OCI-M1 (cell line): ENCODE measurements at places on chromosomes 1 and 21.

DNA sequence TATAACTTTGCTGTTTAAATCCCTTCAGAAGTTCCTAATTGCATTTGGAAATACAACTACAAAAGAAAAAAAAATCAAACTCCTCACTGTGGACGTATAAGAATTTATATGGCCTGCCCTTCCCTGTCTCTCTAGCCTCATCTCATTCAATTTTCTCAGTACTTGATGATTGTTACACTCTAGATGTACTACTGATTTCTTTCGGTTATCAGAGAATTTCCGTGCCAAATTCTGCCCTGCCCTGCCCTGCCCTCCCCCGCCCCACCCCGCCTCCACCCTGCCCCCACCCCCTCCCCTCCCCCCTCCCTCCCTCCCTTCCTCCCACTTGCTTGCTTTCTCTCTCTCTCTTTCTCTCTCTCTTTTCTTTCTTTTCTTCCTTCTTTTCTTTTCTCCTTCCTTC lies 71.7 kb upstream of the MPC2 start:
- peak; percentile 43 for DNase-seq

DNA sequence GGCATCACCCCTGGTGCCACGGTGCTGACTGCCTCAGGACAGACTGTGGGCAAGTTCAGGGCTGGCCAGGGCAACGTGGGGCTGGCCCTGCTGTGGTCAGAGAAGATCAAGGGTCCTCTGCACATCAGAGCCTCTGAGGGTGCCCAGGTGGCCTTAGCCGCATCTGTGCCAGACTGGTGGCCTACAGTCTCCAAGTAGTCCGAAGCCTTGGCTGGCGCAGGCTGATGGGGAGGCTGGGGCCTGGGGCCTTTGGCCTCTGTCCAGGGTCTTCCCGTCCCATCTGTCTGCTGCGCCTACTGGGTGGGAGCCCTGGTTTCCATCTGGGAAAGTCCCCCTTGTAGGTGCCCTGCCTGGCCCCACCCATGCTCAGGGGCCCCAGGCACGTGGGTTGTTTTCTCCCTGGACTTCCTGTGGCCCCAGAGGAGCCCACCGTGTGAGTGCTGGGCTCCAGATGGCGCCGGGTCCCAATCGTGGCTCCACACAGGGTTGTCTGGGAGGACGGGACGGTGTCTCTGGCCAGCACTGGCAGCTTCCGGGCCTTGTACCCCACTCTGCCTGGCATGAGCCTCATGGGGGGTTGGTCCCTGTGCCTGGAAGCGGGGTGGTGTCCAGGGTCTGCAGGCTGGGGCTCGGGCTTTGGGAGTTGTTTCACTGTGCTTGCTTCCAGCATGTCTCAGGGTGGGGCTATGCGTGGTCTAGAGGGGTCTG lies 9.9 kb downstream of the IBA57 start:
- no peak for DNase-seq

GRCh38 chr1:200558866-200559459 lies 61.6 kb downstream of the KIF14 start:
- peak; percentile 73 for DNase-seq

DNA sequence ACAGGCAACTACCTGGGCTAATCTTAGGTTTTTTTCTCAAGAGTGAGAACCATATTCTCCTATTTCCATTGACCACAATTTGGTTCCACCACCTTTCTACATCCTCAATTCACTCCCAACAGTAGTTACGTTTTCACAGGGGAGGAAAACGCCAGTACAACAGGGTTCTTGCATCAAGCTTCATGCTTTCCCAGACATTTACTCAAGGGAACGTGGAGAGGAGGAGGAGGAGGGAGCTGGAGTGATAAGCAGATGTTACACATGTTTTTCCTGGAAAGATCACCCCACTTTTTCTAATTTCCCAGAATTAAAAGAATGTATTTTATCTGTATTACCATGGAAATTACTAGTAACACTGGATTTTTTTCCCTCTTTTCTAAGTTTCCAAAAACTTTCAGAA lies 58.3 kb downstream of the RGS5 start:
- peak; percentile 16 for DNase-seq
